ENCODE measurements at places on chromosomes 16 and 17.

DNA sequence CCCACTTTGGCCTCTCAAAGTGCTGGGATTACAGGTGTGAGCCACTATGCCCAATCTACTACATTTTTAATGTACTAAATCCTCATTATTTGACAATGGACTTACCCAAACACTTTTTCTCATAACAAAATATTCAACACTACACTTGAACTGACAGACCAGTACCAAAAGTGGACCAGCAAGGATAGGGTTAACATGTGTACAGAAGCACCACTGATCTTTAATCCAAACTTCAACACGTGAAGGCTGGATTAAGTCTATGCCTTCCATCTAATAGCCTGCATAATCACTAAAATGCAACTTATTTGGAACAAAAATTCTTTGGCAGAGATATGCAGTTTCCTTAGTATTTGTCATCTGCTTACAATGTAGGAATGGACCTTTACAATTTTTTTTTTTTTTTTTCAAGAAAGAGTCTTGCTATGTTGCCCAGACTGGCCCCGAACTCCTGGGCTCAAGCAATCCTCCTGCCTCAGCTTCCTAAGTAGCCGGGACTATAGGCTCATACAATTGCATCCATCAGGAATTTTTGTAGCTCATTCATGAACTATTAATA lies 60.0 kb upstream of the BCAR1 start:
- DNase-seq = no peak

DNA sequence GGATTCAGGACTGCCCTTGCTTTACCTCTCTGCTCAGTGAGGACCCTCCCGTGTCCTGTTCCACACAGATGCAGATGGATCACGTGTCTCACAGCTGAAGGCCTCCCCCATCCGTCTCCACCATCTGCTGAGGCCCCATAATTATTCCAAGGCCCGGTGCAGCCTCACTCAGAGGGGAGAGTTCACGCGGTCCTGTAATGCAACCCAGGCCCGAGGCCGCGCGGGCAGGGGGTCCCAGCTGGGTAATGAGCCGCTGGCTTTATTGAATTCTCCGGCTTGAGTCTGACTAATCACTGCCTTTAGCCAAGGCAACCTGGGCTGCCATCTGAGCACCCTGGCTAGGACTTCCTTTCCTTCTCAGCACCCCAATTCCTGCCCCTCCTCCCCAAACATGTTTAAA lies 4.4 kb upstream of the WFIKKN2 start:
- DNase-seq = no peak

- peak; percentile 32 for DNase-seq
Measured at GRCh38 chr16:66662445-66663194, 33.9 kb downstream of the CMTM4 start.

DNA sequence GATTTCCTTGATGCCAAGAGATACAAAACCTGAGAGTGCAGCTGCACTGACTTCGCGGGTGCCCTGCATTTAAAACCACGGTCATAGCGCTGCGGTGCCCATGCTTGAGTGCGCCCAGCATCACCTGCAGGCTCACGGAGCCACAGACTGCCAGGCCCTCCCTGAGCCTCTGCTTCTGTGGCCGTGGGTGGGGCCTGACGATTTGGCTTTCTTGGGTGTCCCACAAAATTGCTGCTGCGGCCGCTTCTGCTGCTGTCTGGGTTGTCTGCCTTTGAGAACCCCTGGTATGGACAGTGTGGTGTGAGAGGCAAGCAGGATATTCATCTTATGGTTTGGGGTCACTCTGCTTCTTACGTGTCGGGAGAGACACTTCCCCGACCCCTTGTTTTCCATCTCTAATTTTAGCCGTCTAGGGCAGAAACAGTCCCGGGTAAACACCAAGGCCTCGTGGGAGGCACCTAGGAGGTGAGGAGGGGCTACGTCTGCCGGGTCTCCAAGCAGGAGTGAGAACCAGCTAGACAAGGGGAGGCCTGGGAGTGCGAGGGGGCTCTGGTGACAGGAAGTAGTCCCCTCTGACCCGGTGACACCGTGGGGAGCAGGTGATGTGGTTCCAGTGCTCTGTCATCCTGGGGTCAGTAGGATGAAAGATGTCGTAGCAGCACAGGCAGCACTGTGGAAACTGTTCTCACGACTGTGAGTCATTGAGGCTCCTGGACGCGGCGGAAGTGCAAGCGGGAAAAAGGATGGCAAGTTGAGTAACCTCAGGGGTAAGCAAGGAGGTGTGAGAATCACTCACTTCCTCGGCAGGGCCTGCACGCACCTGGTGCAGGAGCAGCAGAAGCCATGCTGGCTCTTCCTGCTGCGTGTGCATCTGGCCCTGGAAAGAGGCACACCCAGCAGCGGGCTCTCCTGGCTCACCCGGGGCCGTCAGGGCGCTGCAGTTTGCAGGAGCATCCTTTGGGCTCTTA lies 176.3 kb downstream of the RPTOR start:
- DNase-seq = peak; percentile 36

GRCh38 chr17:50110591-50111349 lies 15.6 kb downstream of the PDK2 start:
- no peak for DNase-seq

GRCh38 chr17:80791758-80792284 lies 199.8 kb upstream of the CHMP6 start:
- DNase-seq = no peak

Measured in HL-60 (cell line).